GM04504 (cell line): ENCODE measurements at places on chromosomes 11 and 22.

- no peak for DNase-seq
Measured at GRCh38 chr22:39132281-39132680, 20.2 kb downstream of the CBX7 start.

- peak; percentile 23 for DNase-seq
Measured at GRCh38 chr11:33445761-33446161, 188.6 kb downstream of the HIPK3 start.

DNA sequence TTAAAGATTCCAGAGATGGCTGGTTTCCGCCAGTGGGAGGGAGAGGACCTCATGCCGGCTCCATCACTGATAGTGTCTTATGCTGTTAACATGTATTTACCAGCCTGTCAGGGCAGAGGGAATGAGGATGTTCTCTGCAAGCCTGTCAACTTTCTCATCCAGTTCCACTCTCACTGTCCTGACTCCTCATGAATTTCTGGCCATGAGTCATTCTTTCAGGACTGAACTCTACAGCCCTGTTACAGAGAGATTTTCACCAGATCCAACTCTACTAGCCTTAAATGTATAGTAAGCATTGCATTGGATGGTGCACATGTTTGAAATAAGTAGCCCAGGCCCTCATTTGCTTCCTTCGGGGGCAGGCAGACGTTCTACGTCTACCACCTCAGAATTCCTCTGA is 387.7 kb downstream of the TMEM135 start:
- no peak for DNase-seq

- DNase-seq = no peak
Measured at GRCh38 chr11:47358731-47359051, 6.2 kb upstream of the MYBPC3 start.

GRCh38 chr11:103076361-103076760 is 15.6 kb downstream of the DCUN1D5 start:
- no peak for DNase-seq

DNA sequence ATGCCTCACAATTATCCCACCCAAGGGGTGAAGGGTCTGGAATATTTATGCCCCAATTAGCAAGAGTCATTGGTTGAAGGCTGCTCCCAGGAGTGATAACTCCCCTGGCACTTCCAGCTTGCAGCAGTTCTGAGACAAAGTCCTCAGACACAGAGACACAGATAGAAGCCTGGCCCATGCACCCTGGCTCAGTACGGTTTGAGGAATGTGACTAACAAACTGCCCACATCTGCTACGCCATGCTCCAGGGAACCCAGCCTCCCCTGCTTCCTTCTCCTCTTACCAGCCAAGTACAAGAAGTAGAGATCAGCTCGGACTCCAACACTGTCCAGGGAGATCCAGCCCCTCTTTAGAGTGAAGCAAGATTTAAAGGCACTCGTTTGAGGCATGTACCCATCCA is 48.5 kb upstream of the BMAL1 start:
- peak; percentile 12 for DNase-seq

GRCh38 chr22:38352436-38352835 is 35.2 kb upstream of the CSNK1E start:
- DNase-seq = no peak

GRCh38 chr11:19838994-19839768 is 126.5 kb downstream of the NAV2 start:
- DNase-seq = no peak

DNA sequence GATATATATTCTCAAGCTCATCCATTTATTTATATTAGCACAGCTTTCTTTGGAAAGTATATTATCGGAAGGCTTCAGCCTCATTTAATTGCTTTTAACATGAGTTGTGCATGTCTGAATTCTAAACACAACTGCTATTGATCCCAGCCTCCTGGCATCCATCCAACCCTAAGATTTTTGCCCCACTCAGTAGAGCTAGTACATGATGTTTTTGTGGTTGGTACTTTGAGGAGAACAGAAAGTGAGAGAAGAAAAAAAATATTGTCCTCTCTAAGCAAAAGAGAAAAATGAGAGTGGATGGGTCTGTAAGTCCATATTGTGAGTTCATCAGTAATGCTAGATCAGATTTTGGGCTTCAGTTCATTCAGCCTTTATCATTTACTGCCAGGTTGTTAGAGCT is 198.7 kb downstream of the DDX10 start:
- DNase-seq = no peak

GRCh38 chr11:121904148-121904547 is 211.9 kb downstream of the BLID start:
- no peak for DNase-seq

GRCh38 chr11:2913019-2913431 is 16.2 kb downstream of the PHLDA2 start:
- no peak for DNase-seq

DNA sequence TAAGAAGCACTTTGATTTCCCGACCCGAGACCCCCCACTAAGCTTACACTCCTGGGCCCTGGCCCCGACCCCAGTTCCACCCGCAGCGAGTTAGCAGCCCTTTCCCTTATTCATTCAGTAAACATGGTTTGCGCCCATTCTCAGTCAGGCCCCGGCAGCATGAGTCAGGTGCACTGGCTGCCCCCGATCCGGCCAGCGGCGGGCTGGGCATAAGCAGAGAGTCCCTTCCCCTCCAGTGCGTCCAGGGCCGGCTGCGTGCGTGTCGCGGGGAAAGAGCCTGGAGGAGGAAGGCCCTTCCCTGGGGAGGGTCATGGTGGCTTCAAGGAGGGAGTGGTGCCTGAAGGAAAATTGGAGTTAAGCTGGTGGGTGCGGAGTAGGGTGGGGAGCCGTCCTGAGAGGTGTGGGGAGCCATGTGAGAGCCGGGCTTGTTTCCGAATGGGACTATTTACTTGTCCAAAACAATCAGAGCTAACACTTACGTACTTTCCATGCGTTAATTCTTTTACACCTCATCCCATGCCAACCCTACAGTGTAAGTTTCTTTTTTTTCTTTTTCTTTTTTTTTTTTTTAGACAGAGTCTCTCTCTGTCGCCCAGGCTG is 657 bp downstream of the IGHMBP2 start:
- DNase-seq = no peak

- peak; percentile 48 for DNase-seq
Measured at GRCh38 chr11:20127671-20128527, 32.4 kb downstream of the DBX1 start.

DNA sequence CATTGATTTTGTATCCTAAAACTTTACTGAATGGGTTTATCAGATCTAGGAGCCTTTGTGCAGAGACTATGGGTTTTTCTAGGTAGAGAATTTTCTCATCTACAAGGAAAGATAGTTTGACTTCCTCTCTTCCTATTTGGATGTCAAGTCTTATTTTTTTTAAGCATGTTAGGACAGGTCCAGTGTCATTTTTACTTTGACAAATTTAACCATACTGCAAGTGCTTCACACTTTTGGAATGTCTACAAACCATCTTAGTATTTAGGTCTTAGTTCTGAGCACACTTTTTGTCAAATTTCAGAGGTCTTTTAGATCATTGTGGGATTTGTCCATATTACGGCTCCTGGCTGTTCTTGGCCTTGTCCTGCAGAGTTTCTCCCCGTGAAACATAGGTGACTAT is 715.2 kb upstream of the RAG2 start:
- no peak for DNase-seq

DNA sequence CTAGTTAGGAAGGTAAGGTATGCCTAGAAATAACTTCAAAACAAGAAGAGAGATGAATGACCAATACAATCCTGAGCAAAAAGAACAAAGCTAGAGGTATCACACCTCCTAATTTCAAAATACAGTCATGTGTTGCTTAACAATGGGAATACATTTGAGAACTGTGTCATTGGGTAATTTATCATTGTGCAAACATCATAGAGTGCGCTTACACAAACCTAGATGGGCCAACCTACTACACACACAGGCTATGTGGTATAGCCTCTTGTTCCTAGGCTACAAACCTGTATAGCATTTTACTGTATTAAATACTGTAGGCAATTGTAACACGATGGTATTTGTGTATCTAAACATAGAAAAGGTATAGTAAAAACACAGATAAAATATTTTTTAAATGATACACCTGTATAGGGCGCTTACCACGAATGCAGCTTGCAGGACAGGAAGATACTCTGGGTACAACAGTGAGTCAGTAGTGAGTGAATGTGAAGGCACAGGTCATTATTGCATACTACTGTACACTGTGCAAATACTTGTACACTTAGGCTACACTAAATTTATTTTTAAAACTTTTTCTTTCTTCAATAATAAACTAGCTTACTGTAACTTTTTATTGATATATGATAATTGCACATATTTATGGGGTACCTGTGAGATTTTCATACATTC is 48.2 kb downstream of the STK33 start:
- no peak for DNase-seq

DNA sequence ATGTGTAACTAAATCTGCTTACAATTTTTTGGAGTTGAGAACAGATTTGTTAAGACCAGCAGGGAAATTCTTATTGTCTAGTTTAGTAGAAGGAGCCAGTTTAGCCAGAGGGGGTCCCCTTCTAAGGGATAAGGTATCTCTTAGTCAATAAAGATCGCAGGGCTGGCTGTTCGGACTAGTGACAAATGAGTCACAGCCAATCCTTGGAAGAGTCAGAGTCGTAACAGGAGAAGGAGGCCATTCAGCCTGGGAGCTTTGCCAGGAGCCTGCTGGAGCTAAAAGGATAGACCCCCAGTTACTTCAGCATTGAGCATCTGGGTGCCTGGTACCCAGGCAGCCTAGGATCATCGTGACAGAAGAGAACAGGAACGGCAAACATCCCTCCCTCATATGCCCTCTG is 191.6 kb upstream of the ARHGAP20 start:
- no peak for DNase-seq

DNA sequence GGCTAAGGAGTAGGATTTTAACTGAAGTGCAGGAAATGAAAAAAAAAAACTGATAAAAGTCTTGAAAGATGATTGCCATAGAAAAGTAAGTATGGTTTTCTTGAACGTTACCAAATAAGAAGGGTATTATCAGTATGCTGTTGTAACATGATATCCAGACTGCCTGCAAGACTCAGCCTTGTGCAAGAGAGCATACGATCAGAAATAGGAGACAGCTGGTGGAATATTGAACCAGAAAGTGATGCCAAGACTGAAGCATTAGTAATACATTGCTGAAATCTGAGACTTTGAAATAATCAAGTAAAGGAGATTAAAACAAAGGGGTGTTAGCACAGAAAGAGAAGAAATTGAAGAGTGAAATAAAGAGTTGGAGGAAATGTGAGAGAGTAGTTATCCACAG is 452.7 kb upstream of the CNTN5 start:
- DNase-seq = no peak

DNA sequence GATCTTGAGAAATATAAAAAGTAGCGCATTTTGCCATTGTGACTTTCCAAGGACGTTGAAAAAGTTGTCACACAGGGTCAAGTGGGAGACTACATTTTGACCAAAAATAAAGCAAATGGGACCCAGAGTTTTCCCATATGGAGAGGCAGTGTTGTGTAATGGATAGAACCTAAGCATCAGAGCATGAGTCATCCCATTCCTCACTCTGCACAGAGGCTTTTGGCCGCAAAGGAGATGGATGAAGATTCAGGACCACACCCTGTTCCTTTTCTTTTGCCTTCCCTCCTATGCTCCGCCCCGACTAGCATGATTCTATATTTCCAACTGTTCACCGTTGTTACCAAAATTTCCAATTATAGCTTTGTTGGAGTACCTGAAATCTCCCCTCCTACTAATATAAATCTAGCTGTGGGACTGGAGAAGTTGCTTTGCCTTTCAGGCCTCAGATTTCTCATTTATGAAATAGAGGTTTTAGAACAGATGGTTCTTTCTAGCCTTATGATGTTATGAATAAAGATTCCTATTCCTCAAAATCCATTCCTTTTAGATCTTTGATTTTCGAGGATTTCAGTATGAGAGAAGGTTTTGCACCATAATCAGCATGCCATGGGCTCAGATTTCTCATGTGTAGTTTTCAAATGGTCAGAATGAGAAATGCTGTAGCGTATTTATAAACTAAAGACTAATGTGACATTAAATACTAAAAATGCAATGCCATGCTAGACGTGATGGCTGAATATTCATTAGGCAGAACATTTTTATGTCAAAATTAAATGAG is 921.9 kb upstream of the TENM4 start:
- no peak for DNase-seq

DNA sequence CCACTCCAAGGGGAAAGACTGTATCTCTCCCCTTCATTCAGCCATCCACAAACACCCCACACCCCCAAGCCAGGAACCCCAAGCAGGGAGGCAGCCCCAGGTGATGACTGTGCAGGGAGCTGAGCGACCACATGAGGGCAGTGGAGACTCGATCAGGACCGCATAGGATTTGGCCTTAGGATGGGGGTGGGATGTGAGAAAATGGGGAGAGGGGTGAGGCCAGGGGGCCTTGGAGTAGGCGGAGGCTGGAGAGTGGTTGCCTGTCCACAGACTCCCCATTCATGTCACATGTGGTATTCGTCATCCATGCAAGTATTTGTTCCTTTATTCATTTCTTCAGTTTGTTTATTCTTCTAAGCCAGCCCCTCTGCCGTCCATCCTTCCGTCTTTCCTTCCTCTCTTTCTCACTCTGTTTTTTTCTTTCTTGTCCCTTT is 2.7 kb upstream of the RHOD start:
- DNase-seq = no peak

DNA sequence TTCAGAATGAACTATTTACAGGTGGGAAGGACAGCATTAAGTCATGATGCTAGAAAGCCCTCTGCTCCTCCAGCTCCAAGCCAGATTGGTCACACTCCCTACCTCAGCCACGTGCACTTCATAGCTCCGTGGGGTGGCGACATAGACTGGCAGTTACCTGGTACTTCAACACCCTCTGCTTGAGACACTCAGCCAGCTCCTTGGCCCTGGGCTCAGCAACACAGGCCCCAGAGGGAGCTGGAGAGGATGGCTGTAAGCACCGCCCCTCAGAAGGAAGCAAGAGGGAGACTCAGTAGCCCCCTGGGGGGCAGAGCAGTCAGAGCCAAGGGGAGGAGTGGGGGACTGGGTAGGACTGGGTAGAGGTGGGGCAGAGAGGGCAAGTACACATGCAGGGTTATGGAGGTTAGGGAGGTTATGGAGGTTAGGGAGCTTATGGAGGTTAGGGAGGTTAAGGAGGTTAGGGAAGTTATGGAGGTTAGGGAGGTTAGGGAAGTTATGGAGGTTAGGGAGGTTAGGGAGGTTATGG is 102.1 kb upstream of the BID start:
- no peak for DNase-seq

- DNase-seq = no peak
Measured at GRCh38 chr11:18769802-18770456, 21.7 kb downstream of the PTPN5 start.

DNA sequence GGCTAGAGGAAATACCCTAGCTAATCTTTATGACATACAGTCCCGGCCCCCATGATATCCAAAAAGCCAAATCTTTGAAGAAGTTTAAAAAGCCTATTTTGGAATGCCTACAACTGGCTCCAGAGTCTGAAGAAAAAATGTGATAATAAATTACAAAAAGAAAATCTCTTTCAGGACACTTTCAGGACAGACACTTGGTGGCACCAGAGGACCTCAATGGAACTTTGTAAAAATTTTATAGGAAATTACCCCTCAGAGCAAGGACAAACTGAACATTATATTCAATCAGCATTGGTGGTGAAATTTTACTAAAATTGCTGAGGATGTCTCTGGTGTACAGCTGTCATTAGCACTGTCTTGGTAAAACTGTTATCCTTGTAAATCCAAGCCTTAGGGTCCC is 81.0 kb downstream of the CCDC73 start:
- DNase-seq = no peak
